Thoracic aorta (tissue), 2 donors: ENCODE measurements at places on chromosomes 1 and 21.

GRCh38 chr1:183753464-183753891 lies 51.4 kb upstream of the RGL1 start:
- no peak for DNase-seq

DNA sequence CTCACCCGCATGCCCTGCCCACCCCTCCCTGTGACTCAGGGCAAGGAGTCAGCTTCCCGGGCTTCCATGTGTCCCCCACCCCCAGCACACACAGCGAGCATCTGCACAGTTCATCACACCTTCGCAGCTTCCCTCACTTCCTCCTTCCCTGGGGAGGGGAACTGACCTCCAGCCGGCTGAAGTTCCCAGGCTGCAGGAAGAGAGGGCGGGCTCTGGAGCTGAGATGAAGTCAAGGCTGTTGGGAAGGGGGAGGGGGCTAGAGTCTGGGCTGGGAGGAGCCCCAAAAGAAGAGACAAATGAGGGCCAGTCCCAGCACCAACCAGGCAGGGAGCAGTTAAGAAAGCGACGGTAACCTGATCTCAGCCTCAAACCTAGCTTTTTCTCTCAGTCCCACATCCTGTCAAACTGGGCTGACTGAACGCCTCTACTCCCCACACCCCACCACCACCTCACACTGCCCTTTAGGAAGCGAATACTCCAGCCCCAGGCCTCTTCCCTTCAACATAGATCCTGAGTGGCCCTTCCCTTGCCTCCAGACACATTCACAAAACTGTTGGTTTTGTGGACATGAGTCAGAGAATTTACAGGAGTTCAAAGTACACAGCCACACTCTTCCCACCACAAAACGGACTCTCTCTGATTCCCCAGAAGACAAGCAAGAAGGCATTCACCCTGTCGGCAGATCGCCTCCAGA lies 1.8 kb downstream of the RHOC start:
- peak; percentile 84 for DNase-seq

DNA sequence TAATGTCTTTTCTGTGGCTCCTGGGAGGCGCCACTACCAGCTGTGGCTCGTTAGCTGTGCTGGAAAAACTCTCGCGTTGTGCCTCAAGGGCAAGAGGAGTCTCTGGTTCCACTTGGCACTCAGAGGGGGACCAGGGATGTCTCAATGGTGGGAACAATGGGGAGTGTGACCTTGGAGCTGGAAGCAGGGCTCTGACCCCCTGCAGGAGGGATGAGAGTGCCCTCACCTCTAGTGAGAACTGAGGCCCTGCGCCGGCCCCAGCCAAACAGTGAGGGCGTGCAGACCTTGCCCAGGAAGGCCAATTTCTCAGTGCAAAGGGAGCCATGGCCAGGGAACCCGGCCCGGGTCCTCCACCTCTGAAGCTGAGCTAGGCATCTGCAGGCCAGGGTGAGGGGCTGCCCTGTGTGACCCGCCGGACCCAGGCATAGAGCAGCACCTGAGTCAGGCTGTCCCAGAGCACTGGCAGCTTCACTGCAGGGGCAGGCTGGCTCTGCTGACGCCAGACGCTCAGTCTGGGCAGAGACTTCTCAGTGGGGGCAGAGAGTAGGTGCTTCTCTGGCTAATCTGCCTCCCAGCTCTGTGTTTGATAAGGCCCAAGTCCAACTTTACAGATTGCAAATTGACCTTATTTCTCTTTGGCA lies 1.8 kb downstream of the RD3 start:
- no peak for DNase-seq

- DNase-seq: no peak
Measured at GRCh38 chr1:113534130-113534817, 144.0 kb downstream of the MAGI3 start.

- no peak for DNase-seq
Measured at GRCh38 chr1:48750109-48750508, 26.6 kb downstream of the BEND5 start.

- DNase-seq: no peak
Measured at GRCh38 chr1:181493885-181494284, 10.6 kb downstream of the CACNA1E start.

GRCh38 chr21:46144464-46145070 lies 10.8 kb downstream of the FTCD start:
- no peak for DNase-seq

DNA sequence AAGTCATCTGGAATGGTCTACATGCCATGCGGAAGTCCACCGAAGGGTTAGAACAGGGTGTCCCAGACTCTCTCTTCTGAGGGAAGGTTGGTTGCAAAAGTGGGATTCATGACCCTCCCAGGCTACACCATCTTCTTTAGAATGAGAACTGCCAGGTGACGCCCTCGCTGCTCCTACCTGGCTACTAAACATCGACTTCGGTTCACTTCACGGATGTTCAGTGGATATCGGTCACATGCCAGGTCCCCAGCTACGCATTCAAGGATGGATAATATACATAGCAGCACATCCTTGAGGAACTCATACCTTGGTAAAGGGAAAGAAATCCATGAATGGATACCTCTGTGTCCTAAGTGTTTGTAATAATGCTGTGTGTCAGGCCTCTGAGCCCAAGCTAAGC lies 3.3 kb upstream of the OPTC start:
- DNase-seq: no peak

- no peak for DNase-seq
Measured at GRCh38 chr1:65845535-65846060, 52.9 kb downstream of the PDE4B start.

DNA sequence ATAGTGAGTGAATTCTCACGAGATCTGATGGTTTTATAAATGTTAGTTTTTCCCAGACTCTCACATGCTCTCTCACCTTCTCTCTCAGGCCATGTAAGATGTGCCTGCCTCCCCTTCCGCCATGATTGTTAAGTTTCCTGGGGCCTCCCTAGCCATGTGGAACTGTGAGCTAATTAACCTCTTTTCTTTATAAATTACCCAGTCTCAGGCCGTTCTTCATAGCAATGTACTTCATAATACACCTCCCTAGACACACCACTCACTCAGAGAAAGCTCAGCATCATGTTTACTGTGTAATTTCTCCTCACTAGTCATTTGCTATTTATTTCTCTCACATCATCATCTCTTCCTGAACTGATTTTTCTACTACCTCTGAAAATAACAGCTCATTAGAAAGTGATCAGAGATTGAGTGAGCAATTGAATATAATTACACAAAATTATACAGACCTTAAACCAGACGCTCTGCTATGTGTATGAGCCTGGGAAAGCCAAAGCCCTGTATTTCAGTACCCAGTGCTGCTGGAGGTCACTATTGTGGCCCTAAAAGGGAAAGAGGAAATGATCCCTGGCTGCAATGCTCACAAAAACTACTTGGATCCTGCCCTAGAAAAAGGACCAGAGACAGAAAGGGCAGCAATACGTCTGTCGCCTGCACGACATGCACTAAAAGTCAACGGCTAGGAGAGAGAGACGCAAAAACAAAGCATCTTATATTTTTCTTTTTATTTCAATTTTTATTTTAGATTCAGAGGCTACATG lies 284.5 kb downstream of the DSCAM start:
- DNase-seq: no peak

DNA sequence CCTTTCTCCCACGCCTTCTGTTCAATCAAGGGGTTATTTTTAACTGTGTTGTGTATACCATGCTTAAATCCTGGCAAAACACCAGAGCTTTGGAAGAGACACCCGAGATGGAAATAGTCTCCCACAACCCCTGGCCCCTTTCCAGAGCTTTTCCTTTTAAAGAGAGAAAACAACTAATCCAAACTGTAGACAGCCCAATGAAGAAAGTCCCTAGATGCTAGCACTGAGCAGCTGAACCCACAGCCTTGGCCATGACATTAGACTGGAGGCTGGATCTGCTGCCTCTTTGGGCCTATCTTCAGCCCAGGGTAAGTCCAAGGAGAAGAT lies 64.9 kb upstream of the ARTN start:
- DNase-seq: no peak

DNA sequence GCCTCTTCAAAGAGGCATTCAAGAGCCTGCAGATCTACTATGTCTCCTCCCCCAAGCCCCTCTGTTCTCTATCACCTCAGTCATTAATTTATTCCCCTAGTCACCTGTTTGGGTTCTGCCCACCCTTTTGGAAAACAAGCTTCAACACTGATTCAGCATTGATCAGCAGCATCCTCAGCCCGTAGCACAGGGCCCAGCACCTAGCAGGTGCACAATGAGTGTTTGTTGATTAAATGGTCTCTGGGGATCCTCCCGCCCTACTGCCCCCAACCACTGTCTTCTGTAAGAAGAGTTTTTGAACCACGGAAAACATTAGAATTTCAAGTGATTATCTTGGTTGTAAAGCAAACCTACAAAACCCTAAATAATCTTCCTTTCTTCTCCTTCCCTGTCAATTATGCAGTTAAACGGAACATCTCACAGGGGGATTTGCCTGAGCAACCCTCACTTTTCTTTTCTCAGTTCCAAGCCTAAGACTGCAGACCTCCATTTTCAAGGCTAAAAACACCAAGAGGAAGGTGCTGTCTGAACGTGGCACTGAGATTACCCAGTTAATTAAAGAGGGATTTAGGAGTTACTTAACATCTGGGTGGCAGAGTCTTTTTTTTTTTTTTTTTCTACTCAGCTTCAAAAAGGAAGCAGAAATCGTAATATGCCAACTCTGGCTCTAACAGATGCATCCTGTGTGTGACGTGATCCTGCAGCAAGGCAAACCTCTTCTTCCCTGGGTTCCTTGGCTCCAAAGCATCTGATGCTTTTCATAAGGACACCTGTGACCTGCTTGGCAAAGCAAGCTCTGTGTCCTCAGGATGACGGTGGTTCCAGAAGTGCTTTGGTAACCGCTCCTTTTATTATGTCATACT lies 163.0 kb downstream of the KAZN start:
- DNase-seq: no peak

DNA sequence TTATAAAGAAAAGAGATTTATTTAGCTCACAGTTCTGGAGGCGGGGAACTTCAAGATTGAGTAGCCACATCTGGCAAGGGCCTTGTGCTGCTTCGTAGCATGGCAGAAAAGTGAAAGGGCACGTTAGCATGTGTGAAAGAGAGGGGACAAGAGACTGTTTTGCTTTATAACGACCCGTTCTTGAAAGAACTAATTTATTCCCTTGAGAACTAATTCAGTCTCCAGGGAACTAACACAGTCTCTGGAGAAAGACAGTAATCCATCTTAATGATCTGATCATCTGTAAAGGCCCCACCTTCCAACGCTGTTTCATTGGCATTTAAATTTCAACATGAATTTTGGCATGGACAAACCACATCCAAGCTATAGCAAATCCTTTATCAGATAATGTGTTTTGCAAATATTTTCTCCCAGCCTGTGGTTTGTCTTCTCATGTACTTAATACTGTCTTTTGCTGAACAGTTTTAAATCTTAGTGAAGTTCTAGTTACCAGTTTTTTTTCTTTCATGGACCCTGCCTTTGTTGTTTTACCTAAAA lies 26.1 kb downstream of the MTR start:
- no peak for DNase-seq

DNA sequence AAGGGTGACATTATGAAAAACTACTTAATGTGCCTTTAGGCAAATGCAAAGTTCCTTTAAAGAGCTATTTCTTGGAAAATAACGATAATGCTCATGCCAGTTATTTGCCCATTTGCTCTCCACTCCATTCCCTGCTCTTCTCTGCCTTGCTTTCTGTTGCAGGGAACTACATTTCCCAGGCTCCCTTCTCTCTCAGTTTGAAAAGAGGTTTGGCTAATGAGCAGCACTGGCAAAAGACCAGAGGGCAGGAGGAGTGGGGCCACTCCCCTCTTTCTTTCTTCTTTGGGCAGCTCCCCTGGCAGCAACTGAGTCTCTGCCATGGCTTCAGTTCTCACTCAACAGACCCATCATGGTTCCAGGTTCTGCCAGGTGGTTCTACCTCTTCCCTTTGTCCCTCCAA lies 130.5 kb downstream of the RWDD3 start:
- no peak for DNase-seq

- no peak for DNase-seq
Measured at GRCh38 chr1:185157599-185158412, 839 bp downstream of the SWT1 start.

DNA sequence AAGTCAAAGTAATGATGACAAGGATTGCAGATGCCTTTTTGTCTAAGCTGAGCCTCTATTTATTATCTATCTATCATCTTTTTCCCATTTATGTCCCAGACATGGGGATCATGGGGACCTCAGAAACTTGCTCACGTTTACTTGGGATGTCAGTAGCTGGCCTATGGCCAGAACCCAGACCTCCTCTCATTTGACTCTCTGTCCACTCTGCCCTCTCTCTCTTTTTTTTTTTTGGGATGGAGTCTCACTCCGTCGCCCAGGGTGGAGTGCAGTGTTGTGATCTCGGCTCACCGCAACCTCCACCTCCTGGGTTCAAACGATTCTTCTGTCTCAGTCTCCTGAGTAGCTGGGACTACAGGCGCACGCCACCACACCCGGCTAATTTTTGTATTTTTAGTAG lies 3.7 kb upstream of the ID3 start:
- DNase-seq: no peak

DNA sequence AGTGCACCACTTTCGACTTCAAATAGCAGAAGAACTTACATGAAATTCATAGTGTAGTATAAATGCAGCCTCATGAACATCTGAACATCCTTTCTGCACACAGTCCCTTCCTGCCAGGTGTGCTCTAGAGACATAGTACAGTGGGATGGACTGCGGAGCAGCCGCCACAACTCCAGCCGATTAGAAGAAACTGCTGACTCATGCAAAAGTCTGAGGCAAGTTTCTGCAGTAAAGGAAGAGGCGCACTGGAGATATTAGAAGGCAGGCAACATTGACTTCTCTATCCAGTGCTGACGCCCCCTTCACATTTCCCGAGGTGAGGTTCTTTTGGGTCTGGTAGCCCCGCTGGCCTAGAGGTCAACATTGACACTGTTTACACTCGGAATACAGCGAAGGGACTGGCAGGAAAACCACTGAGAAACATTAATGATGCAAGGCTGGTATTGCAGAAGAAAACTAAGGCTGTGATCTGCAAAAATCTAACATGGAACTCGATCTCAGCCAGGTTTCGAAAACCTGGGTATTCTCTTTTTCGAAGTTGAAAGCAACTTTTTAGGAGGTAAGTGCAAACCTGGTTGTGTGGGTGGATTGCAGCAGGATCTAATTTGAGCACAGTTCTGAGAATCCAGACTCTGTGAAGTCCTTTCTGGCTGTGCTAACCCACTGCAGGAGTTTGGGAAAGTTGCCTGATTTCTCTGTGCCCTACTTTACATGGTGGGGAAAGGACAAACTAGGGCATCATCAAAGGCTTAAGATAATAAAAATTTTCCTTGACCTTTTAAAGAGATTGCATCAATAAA lies 90.7 kb downstream of the CDC7 start:
- no peak for DNase-seq
